ENCODE measurements at places on chromosomes 2 and 18.

GRCh38 chr18:49076654-49077166, 125.9 kb upstream of the SMAD7 start:
- no peak for DNase-seq

DNA sequence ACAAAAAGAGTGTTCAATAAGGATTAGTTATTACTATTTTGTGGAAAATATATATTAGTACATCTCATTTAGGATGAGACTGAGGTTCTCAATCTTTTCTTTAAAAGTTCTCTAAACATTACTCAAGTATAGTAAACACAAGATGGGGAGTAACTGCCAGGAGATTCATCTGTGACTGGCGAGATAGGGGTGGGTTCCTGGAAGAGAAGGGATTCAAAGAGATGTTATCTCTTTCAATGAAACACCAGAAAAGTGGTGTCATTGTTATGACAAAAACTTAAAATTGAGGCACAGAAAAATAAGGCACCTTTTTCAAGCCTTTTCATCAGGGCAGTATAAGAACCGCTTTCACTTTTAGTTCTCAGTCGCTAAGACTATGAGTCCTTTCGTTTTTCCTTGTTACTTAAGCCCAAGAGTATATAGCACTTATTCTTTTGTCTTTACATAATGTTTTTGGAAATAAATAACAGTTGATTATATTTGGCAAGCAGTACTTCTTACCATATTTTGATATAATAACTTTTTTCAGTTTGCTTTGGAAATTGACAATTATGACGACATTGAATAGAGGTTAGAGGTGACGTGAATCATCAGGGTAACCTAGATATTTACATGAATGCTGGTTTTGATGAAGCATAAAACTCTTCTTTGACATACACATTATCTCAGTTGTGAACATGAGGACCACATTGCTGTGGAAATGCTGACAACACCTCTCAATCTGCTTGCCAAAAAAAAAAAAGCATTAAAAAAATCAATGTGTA, 393.9 kb upstream of the TCF4 start:
- DNase-seq: no peak

DNA sequence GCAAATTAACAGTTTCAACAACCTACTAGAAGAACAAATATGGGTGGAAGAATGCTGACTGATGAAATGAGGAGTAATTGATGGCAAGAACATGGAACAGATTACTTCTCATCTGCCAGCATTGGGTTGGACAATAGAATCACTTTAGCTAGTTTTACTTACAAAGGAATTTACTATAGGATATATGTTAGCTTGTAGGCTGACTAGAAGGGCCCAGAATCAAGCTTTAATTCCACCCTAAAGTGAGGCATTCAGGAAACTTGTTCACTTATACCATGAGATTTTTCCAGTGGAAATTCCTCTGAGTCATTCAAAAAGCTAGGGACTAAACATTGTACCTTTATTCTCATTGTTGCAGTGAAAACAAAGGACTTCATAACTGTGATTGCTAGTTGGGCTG, 5.0 kb upstream of the ZSWIM2 start:
- DNase-seq: no peak

- DNase-seq: no peak
Measured at GRCh38 chr18:36628435-36629137, 200.2 kb downstream of the TPGS2 start.

DNA sequence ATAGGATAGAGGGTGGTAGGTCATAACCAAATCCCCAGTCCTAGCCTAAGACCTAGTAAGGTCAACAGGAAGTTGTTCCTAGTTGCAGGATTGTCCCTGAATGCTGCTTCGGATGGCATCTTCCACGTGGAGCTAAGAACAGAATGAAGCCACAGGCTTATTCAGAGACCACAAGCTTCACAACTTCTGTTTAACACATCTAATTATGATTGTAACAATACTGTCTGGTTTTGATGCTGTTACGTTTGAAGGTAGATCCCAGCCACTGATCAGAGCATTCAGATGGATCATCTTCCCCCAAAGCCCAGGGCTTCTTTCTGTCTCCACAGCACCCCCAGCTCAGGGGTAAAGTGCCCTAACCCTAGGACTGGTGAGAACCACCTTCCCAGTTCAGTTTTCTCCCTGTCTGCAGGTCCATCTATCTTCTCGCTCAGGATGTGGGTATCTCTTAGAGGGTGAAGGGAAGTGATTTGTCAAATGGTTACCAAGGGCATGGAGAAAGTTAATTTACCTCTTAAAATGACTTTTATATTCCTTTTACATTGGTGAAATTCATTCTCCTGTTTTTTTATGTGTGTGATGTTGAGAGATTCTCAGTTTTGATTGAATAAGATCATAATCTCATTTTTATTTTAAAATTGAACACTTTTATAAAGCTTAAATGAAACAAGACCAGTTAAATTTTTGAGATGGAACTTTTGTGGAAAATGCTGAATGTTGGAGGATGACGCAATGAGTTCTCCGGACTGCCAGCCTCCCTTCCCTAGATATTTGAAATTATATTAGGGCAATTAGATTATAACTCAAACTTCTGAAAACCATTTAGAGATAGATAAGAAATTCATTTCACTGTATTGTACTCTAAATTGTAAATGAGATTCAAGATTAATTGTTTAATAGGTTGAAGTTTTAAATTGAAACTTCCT, 66.5 kb downstream of the RHBDD1 start:
- no peak for DNase-seq

DNA sequence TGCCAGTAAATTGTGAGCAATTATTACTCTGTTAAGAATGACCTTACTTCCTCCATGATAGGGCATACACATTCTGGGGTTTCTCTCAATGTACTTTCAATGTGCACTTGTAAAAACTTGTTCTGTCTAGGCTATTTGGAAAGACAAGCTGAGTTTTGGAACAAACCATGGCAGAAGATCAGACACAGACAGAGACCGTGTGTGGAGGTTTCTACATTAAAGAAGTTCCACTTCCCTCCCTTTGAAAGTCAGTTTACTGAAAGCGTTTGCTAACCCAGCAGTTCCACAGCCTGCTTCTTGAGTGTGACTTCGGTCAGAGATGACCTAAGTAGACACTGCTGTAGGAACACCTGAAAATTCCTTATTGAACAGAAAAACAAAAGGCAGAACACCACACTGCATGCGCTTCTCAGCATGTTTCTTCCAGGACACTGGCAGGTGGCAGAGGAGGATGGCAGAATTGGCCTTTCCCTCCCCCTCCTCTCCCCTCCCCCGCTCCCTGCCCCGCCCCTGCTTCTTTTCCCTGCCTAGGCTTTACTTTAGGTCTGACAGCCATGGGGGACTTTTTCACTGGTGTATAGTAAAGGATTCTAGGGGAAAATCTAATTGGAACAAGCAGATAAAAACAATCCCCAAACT, 109.8 kb downstream of the NOL10 start:
- no peak for DNase-seq

DNA sequence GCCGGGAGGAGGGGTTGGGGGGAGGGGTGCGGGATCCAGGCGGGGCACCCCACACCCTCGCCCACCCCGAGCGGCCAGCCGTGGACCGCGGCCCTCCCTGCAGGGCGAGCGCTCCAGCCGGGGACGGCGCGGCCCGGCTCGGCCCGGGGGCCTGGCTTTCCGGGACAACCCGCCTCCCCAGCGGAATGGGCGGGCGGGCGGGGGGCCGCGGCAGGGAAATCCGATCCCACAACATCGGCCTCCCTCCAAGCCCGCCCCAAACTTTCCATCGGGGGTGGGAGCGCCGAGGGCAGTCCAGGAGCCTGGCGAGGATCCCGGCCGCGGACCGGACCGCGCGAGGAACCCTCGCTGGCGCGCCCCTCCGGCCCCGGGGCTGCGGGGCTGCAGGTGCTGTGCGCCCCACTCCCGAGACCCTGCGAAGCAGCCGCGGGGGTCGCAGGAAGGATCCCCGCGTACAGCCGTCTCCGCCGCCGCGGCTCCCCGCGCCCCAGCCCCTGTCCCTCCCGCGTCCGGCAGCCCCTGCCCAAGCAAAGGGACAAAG, 529 bp downstream of the SEMA4C start:
- no peak for DNase-seq

DNA sequence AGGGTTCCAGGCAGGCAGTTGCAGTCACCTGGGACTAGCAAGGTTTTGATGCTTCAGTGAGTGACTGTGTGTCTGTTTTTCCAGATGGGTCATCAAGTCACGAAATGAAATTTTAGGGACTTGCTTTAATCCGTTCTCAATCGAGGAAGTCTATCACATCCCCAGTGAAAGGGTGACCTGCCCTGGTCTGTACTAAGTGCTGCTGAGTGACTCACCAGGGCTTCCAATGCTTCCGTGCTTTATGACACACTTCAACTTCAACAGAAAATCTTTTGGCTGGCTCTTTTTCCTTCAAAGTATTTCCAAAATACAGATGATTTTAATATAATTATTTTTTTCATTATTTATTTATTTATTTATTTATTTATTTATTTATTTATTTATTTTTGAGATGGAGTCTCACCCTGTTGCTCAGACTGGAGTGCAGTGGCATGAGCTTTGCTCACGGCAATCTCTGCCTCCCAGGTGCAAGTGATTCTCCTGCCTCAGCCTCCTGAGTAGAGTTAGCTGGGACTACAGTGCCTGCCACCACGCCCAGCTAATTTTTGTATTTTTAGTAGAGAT, 18.4 kb downstream of the TFCP2L1 start:
- peak; percentile 24 for DNase-seq

GRCh38 chr2:84654414-84654813, 138.1 kb downstream of the DNAH6 start:
- no peak for DNase-seq

DNA sequence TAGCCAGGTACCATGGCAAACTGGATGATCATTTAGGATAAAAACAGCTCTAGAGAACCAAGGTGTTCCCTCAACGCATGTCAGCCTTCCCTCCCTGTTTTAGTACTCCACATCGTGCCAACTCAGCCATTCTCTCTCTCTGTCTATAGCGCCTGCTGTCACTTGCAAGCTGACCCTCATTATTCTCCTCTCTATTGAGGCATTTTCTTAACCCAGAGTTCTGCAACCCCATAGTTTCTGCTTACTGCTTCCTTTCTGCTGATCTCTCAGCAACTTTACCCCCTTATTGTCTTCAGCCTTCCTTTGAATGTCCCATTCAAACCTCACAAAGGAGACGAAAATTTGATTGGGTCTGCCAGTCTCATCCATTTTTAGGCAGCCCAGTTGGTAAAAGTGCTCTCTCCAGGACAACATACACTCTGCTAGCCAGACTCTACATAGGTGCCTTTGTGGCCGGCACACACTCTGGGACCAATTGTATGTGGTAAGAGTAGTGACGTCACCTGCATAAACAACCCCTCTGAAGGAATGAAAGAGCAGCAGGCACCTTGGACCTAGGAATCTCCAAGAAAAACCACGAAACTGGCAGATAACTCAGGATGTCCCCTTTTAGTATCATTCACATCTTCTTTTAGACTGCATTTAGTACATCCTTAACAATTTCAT, 367.2 kb upstream of the KCNH7 start:
- no peak for DNase-seq
